ENCODE measurements at places on chromosomes 7 and 10.

DNA sequence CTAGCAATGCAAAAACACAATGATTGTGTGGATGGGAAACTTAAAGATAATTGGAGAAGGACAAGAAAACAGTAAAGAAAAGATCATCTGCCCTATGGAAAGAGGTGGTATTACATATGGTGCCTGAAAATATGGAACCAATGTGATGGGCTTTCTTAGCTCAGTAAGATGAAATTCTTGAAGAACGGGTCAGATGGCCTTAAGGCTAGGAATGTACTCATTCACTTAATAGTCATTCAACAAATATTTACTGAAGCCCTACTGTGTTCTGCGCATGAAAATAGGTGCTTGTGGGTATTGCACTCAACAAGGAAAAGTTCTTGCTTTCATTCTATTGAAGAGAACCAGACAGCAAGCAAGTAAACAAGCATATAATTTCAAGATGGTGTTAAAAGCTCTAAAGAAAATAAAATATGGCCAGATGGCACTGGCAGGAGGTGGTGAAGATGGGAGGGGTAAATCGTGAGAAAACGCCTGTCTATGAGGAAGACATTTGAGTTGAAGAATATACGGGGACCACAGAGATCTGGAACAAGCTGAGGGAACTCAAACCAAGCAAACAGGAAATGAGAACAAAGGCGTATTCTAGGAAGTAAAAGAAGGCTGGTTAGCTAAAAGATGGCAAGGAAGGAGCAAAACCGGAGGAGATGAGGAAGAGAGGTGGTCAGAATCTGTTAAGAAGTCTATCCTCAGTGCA lies 179.7 kb downstream of the ANK3 start:
- DNase-seq, result no peak

GRCh38 chr7:16178092-16178491 lies 243.2 kb downstream of the CRPPA start:
- DNase-seq, result no peak

GRCh38 chr7:91079487-91079886 lies 184.7 kb upstream of the FZD1 start:
- DNase-seq, result no peak

GRCh38 chr7:128100225-128100948 lies 69.2 kb upstream of the LRRC4 start:
- DNase-seq, result no peak

- no peak for DNase-seq
Measured at GRCh38 chr7:87767827-87768226, 108.3 kb downstream of the SLC25A40 start.

- no peak for DNase-seq
Measured at GRCh38 chr10:113139699-113140098, 189.7 kb downstream of the TCF7L2 start.
